ENCODE measurements at places on chromosomes 3 and 15. TPM values are rescaled to one million over a fixed set of nuclear protein-coding genes. Genes with fewer than 3 reads are reported as not detected.

SAMD7 gene
- total RNA-seq = not detected

LZTFL1 gene
- 14.0 TPM for total RNA-seq

SPCS1 gene
- 60.0 TPM for total RNA-seq

GOLGA6L22 gene
- not detected for total RNA-seq

PRSS50 gene
- 0.13 TPM for total RNA-seq

DTWD1 gene
- 62.1 TPM for total RNA-seq

CCR9 gene
- total RNA-seq = 0.31 TPM

- DNase-seq = no peak
These were observed 12.6 kb upstream of the SLMAP start for GRCh38 chr3:57743496-57743895.

DNA sequence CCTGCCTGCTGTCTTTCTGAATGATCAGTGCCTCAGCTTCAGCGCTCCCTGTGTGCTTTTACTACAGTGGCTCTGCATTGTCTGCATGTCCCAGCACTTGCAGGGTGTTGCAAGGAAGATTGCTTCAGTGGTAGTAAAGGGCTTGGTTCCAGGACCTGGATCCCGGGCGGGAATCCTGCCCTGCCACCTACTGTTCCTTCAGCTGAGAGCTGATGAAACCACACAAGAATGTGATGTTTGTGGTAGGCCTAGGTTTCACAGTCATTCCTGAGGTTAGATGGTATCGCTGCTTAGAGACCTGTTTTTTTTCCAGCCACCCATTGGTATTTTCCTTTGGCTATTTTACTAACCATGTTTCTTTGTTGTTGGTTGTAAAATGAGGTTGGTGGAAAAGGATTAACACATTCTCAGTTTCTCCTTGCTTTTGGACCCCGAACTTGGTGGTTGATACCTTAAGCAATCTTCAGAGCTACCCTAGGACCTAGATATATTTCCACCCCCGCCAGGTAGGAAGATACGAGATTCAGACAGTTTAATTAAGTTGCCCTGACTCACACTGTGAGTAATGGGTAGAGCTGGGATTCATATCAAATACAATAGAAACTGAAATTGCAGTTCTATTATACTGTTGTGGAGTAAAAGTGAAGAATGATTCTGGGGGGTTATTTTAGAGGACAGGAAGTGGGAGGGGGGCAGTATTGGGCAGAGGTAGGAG is 11.4 kb downstream of the GPR87 start:
- peak; percentile 64 for DNase-seq

DNA sequence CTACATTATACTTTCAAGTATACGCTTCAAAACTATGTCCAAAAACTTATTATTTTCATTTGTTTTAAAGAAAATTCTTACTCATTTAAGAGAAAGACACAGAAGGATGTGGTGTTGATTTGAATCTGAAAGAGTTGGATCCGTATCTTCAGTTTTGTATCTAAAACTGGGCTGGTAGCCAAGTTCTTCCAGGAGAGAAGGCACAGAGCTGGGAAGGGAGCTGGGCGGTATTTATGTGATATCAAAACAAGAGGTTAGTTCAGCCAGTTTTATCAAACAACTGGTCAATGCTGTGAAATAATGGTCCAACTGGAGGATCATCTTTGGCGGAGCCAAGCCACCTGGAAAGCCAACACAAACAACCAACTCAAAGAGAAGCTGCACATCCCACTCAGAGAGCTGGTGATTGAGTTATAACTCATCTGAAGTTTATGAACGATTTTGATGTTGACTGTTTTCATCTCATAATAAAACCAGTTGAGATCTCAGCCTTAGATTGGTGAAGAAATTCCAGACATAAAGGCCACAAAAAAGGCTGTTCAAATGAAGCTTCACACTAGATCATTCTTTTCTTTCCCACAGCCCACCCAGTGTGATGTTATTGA is 489.6 kb upstream of the RASGRP1 start:
- DNase-seq = no peak

GRCh38 chr3:169528289-169528688 is 135.2 kb downstream of the MECOM start:
- DNase-seq = no peak

DNA sequence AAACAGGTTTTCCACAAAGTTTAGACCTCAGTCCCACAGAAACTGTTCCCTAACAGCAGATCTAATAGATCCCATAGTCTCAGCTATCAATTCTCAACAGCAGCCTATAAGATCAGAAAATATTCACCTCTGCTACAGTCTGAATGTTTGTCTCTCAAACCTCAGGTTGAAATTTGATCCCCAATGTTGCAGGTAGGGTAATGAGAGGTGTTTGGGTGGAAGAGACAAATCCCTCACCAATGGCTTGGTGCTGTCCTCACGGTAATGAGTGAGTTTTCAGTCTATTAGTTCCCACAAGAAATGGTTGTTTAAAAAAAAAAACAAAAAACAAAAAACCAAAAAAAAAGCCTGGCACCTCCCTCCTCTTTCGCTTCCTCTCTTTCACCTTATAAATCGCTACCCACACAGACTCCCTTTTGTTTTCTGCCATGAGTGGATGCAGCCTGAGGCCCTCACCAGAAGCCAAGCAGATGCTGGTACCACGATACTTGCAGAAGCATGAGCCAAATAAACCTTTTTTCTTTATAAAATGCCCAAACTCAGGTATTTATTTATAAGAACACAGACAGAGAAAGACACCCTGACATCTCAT is 14.2 kb downstream of the ZNF280D start:
- DNase-seq = no peak

DNA sequence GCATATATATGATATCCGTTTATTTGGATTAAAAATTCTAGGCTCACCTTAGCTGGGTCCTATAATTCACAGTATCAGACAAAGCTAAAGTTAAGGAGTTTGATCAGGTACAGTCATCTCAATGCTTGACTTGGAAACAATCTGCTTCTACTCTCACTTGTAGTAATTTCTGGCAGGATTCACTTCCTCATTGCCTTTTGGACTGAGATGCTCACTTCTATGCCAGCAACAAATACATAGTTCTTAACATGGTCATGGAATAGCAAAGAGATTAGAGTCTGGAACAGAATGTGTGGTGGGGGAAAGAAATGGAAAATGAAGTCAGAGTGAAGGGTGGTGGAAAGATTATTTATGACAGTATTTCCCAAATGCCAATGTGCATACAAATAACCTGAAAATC is 693.6 kb downstream of the CADM2 start:
- no peak for DNase-seq
